SW 1271 (cell line): ENCODE measurements at places on chromosomes 16 and 17.

DNA sequence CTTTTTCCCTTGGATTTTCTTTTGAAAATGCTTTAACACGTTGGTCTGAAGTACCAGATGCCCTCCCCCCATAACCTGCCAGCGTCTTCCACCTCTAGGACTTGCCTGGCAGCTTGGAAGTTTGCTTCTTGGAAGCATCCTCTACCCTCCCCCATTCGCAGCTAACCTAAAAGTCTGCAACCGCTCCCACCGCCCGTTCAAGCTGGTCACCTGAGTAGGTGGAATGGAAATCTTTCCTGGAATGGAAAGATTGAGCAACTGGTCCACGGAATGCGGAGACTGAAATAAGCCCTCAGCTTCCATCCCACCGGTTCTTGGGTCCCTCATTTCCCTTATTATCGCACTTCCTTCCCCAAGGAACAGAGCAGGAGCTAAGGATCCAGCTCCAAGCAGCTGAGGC lies 31.4 kb downstream of the HS3ST3B1 start:
- DNase-seq = no peak

DNA sequence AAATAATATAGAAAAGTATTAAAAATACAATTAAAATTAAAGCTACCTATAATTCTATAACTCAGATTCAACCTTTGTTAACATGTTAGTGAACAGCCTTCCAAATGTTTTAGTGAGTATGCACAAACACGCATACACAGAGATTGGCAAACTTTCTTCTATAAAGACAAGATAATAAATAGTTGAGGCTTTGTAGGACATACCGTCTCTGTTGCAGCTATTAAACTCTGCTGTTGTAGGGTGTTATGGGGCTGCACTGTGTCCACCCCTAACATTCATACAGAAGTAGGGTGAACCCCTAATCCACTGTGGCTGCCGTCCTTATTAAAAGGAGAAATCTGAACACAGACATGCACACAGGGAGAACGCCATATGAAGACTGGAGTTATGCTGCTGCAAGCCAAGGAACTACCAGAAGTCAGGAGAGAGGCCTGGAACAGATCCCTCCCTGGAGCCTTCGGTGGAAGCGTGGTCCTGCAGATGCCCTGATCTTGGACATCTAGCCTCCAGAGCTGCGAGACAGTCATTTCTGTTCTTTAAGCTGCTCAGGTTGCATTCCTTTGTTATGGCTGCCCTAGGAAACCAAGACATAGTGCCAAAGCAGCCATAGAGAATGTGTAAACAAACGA lies 383.2 kb downstream of the GRIN2A start:
- no peak for DNase-seq

- peak; percentile 63 for DNase-seq
Measured at GRCh38 chr16:53502331-53503269, at the start of gene AKTIP. Gene AKTIP, minus strand, starts transcription at chr16:53503209. Its CDS starts 2,950 bp downstream, at chr16:53500259.

- no peak for DNase-seq
Measured at GRCh38 chr17:72989074-72989610, 103.3 kb downstream of the SLC39A11 start.

DNA sequence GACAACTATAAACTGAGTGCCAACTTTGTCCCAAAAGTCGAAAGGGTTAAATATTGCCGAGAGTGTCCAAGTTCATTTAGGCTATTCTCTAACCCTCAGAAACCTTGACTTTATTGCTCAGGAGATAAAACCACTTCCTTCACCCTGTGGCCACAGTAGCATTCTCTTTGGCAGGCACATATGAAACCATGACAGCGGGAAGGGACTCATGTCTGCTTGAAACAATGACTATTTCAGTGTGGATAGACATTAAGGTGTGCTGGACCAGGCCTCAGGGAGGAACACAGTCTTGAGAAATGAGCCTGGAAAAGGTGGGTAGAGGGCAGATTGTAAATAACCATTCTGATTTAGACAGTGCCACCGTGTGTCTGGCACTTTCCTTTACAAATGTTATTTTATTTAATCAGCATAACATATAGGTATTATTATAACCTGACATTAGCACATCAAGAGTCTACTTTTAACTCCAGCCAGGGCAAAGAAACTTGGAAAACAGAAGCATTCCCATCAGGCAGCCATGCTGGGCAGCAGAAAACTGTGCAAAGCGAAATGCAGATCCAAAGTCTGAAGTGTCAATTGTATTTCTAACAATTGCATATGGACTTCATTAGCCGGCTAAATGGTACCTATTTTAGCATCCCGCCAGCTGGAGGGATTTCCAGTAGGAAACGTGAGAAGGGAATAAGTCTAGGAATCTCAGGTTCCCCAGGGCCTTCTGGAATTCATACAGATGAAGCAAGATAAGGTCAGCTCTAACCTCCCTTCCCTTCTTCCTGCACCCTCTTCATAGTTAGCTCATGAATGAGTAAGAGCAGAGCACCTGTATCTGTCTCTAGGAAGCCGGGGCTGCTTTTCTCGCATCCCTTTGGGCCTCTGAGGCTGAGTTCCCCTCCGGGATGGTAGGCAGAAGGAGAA lies 212.8 kb upstream of the ELAC2 start:
- DNase-seq = no peak

DNA sequence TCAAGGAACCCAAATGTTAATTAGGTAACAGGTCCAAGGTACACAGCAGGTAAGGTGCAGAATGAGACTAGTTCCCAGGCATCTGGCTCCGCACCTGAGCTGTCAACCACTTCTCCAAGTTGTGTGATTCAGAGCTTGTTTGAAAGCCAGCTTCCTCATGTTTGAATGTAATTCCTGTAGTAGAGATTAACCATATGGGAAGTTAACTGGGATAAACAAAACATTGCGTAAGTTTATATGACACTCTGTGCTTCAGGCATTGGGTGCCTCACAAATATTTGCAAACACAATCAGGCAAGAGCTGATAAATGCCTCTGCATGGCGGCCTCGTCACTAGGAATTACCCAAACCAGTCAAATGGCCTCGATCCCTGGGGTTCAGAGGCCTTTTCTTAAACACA lies 27.9 kb upstream of the CPHXL start:
- no peak for DNase-seq

- no peak for DNase-seq
Measured at GRCh38 chr17:80729761-80730160, 185.1 kb downstream of the RPTOR start.

DNA sequence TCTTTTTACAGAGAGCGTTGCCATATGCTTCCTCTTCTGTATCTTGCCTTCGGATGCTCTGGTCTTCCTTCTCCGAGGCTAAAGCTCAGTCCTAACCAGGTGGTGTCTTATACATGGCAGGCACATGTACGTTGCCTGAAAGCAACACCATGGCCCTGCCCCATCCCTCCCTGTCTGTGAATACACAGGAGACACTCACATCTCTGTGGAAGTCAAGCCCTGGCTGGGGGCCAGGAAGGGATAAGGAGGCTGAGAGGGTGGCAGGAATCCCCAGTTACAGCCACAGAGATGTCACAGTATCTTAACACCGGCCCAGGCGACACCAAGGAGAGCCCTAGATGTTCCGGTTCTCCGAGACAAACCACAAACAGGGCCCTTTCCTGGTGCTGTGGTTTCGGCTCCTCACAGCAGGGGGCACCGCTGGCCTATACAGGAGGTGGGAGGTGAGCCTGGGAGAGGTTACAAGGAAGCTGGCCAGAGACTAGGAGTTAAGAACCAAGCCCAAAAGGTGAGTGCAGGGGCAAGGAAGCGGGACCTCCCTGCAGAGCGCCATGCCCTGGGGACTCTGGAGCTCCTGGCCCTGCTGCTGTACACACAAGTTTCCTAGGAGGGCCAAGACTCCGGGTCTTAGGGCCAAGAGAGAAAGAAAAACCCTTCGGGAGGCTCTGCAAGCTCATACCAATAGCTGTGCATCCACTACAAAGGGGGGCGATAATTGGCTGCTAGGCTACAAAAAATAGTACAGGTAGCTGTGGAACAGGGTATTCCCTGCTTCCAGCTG lies 41.7 kb downstream of the SRL start:
- DNase-seq = no peak

- no peak for DNase-seq
Measured at GRCh38 chr16:65318138-65318537, 196.3 kb upstream of the CDH11 start.

- no peak for DNase-seq
Measured at GRCh38 chr16:56927471-56927870, 4.5 kb upstream of the HERPUD1 start.

- DNase-seq = no peak
Measured at GRCh38 chr17:47620503-47621245, 29.0 kb upstream of the KPNB1 start.

DNA sequence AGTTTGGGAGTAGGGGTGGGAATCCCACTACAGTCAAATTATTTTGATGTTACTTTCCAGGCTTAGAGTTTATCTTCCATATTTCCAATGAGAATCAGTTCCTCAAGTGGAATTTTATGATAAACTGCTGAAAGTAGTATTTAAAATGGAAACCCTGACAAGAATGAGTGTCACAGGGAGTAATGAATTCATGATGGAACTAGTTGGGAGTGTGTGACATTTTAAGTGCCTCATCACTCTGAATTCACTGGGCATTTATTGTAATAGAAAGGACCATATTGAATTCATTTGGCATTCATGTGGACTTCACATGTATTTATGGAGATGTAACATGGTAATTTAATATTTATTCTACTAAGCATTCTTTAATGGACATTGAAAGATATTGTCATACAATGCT lies 320.9 kb downstream of the CDH13 start:
- DNase-seq = no peak

DNA sequence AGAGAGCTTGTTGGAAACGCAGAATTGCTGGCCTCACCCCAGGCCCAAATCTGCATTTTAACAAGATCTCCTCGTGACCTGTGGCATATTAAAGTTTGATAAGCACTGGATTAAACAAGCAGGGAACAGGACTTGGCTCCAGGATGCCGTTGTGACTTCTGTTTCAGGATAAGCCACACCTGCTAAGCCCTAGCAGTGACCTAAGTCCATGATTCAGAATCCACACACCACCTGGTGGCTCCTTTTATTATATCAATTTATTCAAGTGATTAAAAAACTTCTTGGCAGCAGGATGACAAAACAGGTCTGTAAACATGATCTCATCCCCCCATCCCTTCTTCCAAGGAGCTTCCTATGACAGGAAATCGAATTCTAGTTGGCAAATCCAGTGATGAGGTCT lies 9.1 kb downstream of the NAGPA start:
- peak; percentile 50 for DNase-seq

DNA sequence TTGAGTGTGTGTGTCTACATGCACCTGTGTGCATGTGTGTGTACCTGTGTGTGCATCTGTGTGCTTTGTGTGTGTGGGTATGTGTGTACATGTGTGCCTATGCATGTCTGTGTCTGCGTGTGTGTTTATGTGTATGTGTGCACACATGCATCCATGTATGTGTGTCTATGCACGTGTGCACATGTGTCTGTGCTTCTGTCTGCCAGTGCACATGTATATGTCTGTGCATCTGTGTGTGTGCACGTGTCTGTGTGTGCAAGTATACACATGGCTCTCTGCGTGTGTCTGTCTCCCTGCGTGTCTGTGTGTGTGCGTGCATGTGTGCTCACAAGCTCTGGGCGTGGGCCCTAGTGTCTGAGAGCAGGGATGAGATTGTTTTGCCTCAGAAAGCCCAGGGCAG lies 85.3 kb upstream of the SEC14L1 start:
- no peak for DNase-seq

DNA sequence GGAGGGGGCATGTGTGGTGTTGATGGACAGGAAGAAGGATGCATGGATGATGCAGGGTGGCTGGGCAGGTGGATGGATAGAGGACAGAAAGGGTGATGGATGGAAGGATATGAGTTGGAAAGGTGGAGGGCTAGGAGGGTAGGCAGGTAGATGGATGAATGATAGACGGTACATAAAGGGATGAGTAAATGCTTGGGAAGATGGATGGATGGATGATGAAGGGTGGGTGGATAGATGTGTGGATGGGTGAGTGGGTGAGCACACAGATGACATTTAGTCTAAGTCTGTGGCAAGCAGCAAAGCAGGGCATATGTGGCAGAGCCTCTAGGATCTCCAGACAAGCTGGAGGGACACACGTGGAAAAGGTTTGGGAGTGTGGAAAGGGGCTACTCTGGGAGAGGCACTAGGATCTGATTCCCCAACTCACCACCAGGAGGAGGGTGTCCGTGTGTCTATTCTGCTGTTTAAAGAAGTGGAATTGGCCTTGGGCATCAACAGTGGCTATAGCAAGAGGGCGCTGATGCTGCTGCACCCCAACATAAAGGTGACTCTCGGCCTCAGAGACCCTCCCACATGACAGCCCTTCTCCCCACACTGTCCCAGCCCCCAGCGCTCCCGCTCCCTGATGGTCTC lies 8.2 kb downstream of the PLD2 start:
- DNase-seq = no peak

GRCh38 chr17:30965686-30966085 lies 5.2 kb upstream of the RNF135 start:
- DNase-seq = no peak

GRCh38 chr17:33322063-33322462 lies 29.0 kb upstream of the ASIC2 start:
- no peak for DNase-seq

GRCh38 chr17:77300016-77300686 lies 159.4 kb downstream of the SEC14L1 start:
- DNase-seq = no peak

- DNase-seq = no peak
Measured at GRCh38 chr16:25716186-25716585, 24.4 kb downstream of the HS3ST4 start.

- no peak for DNase-seq
Measured at GRCh38 chr17:29251184-29251583, 4.5 kb downstream of the CRYBA1 start.

GRCh38 chr17:62625870-62626200 lies 1.6 kb upstream of the MRC2 start:
- DNase-seq = no peak
